Memory B cell (primary cell): ENCODE measurements at places on chromosomes 16 and 17.

DNA sequence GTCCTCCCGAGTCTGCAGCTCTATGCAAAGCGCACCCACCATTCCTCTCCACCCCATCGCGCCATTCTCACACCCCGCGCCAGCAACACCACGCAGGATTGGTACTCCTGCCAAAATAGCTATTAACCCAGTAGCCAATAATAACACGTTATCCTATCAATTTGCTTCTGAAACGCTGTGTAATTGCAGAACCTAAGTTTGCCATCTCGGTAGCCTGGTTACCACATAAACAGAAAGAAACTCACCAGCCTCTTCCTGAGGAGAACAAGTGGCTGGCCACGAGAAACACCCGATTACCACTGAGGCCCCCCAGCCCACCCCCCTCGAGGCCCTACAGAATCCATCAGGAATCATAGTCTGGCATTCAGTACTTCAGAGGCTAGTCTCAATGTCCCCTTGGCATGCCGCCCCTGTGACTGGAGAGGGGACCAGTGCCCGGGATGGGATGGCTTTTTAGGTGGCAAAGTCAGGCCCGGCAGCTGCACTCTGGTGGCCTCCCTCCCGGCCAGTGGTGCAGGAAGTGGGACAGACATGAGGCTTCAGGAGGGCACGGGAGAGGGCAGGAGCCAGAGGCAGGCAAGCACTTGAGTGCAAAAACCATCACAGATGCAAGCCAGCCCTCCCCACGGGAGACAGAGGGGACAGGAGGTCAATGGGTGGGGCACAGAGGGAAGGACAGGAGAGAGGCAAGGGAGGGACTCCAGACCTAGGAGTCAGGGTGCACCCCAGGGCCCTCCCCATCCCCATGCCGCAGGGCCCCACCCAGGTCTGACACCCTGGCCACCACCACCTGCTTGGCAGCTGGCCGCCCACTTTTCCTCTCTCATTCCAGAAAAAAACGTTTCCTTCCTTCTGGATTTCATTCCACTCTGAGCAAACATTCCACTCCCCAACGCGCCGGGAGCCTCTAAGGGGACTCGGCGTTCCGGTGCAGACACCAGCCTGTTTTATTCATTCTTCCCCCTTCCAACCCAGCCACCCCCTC lies 192.5 kb downstream of the ZNF423 start:
- no peak for DNase-seq

- DNase-seq = no peak
Measured at GRCh38 chr17:80663781-80664206, 119.2 kb downstream of the RPTOR start.

GRCh38 chr16:12311877-12312276 lies 335.3 kb downstream of the SNX29 start:
- no peak for DNase-seq

- DNase-seq = no peak
Measured at GRCh38 chr16:52069866-52070265, 477.1 kb downstream of the TOX3 start.

DNA sequence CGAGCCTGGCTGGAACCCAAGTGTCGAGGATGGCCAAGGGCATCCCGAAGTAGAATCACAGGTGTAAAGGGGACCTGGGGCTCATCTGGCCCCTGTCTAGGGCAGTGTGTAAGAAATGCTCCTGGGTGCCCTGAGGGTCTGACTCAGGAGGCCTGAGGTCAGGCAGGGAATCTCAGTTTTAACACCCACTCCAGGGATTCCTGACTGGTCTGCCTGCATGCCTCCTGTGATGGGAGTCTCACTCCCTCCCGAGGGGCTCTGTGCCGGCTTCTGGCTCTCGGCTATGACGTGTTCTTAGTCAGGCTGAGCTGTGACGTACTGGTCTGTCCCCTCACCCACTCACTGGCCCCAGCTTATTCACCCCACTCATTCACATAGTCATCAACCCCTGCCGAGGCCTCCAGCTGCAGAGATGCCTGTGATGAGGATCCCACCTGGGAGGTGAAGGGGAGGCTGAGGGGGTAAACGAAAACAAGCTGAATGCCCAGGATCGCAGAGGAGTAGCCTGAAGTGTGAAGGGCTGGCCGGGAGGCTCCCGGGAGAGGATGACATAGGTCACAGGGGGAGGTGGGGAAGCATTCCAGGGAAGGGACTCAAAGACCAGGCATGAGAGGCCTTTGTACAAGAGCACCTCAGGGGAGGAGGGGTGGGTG lies 23.8 kb downstream of the FAM83G start:
- no peak for DNase-seq

DNA sequence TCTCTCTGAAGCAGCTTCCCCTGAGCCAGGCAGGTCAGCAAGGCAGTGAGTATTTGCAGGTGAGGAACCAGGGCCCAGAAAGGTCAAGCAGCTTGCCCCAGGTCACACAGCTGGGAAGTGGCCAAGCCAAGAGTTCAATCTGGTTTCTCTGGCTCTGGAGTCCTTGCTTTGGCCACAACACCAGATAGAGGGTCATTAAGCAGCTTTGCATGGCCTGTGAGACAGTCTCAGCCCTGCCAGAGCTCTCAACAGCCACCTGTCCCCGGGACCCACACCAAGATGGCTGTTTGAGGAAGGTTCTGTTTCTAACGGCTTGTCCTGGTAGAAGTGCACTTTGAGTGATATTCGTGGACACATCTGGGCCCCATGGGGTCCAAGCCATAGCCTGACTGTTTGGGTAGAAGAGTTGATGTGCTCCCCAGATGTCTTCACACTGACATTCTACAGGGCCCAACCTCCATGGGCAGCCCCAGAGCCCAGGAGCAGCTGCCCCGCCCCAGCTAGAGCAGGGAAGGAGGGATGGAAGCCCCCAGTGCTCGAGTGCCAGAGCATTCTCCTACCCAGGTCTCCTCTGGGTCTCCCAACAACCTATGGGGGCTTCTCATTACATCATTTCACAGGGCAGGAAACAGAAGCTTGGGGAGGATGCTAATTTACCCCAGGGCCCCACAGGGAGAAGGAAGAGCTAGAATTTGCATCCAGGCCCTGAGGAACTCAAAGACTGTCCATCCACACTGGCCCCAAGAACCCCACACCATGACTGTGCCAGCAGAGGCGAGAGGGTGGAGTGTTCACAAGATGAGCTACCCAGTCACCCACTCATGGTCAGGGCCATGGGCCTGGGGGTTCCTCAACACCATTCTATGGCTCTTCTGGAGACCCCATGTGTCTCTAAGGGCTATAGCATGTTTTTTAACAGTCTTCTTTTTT lies 107.3 kb upstream of the CDH5 start:
- DNase-seq = no peak

DNA sequence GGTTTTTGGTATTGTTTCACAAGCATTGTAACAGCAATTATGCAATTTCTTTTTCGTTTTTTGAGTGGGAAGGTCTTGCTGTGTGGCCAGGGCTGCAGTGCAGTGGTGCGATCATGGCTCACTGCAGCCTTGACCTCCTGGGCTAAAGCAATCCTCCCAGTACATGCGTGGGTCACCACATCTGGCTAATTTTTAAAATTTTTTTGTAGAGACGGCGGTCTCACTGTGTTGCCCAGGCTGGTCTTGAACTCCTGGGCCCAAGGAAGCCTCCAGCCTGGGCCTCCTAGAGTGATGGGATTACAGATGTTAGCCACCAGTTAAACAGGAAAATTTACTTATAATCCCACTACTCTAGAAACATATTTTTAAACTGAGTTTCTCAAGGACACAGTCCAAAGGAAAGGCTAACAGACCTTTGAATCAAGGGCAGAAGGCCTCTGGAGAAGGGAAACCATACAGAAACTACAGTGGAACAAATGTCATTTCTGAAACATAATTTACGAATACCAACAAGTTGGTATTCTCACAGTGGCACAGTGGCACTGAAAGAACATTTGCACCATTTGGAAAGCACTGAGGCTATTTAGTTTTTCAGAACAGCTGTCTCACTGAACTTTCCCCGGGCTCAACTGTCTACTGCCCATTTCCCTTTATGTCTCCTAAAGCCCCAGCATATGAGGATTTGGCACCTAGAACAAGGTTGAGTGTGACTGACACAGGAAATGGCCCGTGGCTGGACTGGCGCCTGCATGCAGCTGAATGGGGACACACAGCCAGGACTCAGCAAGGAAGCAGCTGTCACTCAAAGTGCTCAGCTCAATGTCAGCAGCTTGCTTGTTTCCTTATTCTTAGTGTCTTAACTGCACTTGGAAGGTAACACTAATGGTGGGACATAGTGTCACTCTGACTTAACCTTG lies 2.8 kb upstream of the PRKAR1A start:
- DNase-seq = no peak
